ENCODE measurements at places on chromosomes 5 and 9.

DNA sequence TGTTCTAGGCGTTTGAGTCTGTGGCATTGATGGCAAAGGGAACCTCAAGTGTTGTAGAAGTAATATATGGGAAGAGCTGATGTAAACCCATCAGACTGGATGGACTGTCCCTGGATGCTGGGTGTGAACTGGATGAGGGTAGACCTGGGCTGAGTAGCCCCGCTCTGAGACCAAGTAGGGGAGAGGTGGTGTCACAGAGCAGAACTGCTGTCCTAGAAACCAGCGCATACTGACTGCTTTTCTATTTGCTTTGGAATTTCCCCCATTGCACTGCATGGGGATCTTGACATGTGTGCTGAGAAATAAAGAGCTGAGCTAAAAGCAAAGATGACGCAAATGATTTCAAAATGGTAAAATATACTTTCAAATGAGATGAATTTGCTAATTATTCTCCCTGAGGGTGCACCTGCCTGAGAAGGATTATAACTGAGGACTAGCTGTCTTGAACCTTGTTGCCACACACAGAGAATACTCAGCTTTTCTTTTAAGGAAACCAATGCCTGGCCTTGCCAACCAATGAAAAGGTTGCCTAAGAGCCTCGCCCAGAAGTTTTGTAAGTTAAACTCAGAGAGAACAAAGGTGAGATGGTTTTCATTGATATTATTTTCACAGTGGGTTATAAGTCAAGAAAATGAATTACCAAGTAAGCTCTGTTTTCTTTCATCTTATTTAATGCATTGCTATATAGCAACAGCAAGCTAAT is 44.8 kb downstream of the NIM1K start:
- DNase-seq: no peak

- no peak for DNase-seq
Observed at GRCh38 chr9:131483319-131484050, 19.2 kb upstream of the POMT1 start.

- DNase-seq: no peak
Observed at GRCh38 chr9:115770521-115770920, 383.1 kb upstream of the PAPPA start.

- no peak for DNase-seq
Observed at GRCh38 chr9:6977761-6978160, 220.0 kb downstream of the KDM4C start.

GRCh38 chr5:134248256-134248655 is 22.4 kb upstream of the PPP2CA start:
- no peak for DNase-seq

DNA sequence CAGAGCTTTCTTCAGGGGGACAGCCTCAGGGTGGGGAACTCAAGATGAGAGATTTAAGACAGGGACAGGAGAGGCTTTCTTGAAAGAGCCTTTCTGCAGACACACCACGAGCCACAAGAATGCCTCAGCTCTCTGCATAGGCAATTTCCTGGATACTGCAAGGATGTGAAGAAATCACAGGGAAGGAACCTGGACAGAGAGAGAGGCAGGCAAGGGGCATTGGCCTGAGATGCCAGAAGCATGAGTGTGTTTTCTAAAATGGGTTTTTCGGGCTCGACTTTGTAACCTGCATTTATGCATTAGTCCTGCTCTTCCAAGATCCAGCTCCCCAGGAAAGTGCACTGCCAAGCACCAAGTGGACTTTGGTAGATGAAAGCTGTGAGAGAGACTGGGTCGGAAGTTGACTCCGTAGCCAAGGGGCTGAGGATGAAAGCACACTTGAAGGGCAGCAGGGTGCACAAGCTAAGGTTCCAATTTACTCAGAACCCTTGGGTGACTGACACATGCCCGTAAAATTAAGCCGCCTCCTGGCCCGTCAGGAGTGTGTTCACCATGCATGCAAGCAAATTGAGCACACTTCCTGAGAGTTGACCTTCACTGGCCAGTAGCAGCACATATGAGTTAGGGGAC is 90.9 kb downstream of the CFAP90 start:
- no peak for DNase-seq

- peak; percentile 38 for DNase-seq
Observed at GRCh38 chr5:131357739-131358561, 94.1 kb downstream of the CDC42SE2 start.

DNA sequence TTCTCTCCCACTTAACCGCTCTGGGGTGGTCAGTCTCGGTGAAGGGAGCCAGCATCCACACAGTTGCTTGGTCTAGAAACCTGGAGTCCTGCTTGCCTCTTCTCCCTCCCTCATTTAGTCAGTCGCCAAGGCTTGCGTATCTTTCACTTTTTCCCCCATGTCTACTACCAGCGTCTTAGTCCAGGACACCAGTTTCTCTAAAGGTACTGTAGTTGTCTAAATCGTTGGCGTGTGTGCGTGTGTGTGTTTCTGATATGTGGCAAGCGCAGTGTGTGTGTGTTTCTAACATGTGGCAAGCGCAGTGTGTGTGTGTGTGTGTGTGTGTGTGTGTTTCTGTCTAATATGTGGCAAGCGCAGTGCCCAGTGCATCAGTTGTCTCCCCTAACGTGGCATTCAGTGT is 641 bp downstream of the ATP6V1G1 start:
- DNase-seq: no peak

- DNase-seq: no peak
Observed at GRCh38 chr5:168877132-168877892, 298.1 kb upstream of the PANK3 start.

GRCh38 chr9:128011071-128011817 is 30.5 kb upstream of the EEIG1 start:
- no peak for DNase-seq

DNA sequence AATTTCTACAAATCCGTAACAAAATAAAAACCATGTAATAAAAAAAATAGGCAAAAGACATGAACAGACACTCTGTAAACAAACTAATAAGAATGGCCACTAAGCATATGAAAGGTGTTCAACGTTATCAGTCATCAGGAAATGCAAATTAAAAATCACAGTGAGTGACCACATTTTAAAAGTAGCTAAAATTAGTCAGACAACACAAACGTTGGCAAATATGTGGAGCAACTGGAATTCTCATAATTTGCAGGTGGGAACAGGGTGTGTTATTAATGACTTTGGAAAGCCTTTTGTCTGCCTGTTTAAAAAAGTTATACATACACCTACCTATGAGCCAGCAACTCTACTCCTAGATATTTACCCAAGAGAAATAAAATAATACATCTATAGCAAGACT is 164.4 kb downstream of the RMI1 start:
- no peak for DNase-seq

DNA sequence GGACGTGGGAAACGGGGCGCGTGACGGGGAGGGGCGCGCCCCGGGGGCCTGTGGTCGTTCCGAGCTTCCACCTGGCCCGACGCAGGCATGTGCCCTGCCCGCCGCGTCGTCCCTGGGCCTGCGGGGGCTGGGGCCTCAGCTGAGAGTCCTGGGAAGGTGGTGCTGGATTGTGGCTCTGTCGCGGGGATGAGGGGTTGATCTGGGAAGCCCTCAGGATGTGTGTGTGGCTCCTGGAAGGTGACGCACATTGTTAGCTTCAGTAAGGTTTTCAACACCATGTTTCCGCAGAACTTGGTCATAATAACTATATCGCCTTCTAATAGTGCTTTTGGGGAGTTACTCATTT is 589.1 kb downstream of the MTRR start:
- no peak for DNase-seq

DNA sequence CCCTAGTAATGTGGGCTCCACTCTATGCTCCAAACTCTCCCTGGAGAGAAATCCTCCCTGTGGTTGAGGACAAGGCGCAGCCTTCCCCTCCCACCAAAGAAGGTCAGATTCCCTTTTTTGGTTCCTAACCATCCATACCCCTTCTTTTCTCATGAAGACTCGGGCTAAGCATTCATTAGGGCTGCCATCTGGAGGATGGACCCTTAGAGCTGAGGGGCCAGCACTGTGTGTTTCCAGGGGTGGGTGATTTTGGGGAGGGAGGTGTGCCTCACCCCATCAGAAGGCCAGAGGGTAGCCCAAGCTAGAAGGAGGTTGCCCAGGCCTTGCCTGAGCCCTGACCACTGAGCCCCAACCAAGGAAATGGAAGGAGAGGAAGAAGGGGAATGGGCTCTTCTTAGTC is 36.8 kb downstream of the TGFBI start:
- no peak for DNase-seq

DNA sequence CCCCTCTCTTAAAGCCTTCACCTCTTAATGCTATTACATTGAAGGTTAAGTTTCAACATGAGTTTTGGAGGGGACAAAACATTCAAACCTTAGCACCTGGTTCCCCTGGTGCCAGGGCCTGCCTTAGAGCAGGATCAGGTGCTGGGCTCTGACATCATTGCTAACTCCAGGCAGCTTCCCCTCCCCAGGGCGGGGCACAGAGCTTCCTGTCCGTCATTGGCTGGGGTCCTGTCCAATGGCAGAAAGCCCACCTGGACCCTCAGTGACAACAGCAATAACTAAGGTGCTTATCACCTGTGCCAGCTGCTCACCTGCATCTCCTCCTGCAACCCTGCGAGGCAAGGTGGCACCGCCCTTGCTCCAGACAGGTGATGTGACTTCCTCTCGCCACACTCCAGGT is 177.4 kb downstream of the NSG2 start:
- DNase-seq: no peak

Measured in activated naive CD8-positive, alpha-beta T cell treated with anti-CD3 and anti-CD28 coated beads for 36 hours (primary cell).